ENCODE measurements at places on chromosomes 12 and 14.
A peak's percentile ranks its signal among the peaks of the same experiment; 100 is the strongest.

DNA sequence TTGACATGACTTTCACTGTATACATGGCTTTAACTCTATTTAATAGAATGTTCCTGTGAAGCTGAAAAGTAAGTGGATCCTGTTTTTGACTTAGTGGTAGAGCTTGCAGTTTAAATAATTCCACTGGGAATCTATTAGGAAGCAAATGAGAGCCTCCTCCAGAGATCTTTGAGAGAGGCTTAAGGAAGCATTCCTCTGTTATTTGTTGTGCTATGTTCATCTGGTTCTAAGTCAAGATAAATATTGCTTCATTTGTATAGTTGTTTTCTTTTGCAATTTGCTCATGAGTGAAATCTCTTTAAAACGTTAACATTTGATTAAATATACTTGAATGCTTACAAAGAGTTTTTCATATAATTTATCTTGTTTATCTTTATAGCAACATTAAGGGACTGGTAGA is 70.4 kb downstream of the TMTC2 start:
- DNase-seq = no peak

DNA sequence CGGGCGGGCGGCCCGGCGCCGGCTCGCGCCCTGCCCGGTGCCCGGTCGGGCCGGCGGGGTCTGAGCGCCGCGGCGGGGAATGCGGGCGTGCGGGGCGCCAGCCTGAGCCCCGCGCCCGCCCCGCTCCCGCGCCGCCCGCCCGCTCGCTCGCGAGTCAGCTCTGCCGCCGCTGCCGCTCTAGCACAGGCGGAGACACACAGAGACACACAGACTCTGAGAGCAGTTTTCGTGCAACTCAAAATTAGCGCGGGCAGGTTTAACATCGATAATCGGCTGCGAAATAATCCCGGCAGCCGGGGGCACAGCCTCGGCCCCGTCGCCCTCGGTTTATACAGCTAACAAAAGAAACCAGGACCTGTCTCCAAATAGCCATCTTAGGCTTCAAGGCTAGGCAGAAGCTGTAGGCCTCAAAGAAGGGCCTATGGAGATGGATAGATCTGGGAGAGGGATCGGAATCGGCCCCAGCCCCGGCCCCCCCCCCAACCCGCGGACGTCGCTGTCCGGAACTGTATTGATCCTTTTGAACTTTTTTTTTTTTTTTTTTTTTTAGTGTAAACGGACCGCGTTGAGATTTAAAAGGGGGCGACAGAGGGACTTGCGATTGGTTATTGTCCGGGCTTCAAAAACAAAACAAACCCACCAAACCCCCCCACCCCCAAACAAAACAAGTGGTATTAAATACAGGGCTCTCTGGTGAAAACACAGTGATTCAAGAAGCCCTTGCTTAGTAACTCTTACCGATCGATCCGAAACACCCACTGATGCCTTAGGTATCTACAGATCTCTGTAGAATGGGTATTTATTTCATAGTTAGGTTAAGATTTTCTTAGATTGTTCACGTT is 1.1 kb downstream of the ARID2 start:
- peak; percentile 78 for DNase-seq

DNA sequence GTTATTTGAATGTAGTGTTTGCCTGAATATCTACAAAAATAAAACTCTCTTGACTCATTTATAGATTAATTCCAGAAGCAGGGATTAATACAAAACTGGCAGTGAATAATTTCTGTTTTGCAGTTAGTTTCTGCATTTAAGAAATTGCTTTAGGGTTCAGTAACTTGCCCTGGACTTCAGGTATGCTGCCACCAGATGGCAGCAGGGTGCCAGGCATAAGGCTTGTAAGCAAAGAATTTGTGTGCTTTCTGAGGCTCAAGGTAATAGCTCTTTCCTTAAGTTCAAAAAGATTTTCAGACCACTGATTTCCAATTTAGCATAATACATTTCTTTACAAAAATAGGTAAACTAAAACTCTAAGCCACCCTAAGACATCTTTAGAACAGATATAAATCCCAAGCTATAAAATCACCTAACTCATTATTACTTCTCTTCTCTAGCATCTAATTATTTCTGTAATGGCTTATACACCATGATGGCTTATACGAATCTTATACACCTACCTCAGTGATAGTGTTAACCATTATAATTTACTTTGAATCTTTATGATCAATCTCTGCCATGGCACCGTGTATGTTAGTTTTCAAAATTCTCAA is 398.3 kb downstream of the APAF1 start:
- DNase-seq = no peak

DNA sequence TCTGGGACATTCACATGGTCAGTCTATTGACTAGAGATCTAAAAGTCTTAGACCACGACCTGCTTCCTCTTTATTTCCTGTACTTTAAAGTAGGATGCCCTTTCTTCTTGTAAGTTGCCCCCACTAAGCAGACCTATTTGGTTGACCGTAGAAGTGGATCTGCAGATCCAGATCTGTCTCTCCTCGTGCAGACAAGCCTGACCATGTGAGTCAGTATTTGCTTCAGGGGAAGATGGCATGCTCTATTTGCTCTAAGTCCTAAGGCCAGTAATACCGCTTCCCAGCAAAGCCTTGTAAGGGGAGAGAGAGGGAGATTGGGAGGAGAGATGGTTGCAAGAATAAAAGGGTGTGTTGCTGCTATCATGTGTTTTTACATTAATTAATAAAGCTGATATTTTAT is 46.8 kb downstream of the KCNC2 start:
- no peak for DNase-seq

- no peak for DNase-seq
These were observed 56.2 kb upstream of the RTRAF start for GRCh38 chr14:51933191-51933590.

DNA sequence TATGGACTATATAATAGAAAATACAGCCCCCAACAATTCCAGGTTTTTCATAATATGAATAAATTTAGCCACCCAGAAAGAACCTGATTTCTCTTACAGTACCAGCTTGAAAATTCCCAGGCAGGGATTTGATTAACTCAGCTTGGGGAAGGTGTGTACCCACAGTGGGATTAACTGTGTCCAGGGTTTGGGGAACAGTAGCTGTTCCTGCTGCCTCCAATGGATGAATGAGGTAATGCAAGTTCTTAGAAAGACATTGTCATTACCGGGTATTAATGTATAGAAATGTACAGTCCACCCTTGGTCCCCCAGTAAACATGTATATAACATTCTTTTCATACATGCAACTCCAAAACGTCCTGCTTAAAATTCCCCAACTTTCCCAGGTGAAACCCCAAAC is 115.6 kb downstream of the LRIG3 start:
- DNase-seq = no peak

DNA sequence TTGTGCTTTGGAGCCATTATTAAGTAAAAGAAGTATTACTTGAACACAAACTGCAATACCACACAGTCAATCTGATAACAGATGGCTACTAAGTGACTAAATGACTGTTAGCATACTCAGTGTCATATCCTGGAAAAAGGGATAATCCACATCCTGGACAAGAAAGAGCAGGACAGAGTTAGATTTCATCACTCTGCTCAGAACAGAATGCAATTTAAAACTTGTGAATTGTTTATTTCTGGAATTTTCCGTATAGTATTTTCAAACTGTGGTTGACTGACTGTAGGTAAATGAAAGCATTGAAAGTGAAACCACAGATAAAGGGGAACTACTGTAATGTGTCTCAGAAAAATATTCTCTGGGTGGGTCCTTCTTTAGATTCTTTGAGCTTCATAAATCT is 458.8 kb downstream of the TMEM117 start:
- DNase-seq = no peak

DNA sequence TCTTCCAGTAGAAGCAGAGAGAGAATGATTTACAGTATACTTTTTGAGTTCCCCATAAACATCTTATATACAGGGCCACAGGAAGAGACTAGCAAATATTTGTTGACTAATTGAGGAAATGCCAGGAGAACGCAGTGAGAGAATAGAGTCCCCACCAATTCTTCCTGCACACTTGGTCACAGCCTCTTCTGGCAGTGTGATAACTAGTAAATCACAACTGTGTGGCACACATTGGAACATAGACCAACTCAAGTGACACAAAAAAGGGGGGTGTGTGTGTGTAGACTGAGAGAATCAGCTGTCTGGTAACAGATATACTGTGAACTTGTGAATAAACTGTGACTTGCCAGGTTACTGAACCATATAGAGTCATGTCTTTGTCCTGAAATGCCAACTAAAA is 10.2 kb downstream of the PFKM start:
- DNase-seq = no peak

DNA sequence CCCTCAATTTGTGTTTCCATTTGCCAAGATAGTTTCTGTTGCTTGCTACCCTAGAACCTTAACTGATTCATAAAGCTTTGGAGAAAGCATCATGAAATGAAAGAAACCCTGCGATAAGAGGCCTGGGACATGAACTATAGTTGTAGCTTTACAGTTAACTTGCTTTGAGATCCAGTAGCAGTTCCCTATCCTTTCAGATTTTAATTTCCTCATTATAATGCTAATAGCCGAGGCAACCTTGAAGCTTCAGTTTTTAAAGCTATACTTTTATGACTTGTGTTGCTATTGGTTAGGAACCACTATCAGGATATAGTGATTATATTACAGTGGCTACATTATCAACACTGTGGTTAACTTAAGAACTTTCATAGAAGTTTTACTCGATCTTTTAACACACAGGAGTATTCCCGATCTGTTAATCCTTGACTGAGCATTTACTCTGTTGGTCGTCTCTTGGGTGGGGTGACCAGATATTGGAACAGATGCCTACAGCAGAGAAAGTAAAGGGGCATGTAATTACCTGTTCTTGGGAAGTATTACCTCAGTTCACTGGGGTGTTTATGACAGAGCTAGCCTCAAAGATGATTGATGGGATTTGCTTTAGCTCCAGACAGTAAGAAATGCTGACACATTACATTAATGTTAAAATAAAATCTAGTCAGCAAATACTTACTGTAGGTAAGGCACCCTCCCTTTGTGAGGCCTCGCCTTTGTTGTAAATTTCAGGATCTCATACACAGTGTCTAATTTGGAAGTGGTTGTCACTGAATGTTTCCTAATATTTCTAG is 86.2 kb upstream of the CSRP2 start:
- DNase-seq = no peak

GRCh38 chr14:97395068-97395467 is 597.9 kb downstream of the VRK1 start:
- DNase-seq = no peak

DNA sequence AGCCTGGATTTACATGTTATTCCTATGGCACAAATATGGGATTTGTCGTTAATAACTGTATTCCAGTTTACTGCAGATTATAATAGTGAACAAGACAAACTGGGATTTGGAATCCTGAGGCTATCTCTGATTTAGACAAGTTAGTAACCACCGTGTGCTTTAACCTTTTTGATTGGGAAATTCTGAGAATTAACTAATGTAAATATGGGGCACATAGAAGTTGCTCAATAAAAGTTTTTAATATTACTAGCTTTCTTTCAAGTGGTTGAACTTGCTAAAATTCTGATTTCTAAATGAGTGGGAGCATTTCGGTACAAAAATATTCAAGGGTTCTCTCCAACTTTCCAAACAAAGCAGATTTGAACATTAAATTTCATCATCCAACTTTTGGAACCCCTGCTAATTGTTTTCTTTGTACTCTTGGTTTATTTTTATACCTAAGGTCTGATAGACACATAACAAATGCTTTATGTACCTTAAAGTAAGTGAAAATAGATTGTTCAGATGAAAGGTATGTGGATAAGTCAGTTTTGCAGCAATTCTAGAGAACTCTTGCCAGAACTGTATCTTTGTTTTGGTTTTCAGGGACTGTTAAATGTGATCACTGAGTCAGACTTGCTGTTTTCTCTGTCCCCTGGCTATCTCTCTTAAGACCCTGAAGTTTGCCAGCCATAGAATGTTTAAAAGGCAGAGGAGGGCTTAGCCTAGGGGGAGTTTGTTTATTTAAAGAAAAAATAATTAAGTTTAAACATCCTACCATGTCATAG is 57.5 kb downstream of the FRS2 start:
- no peak for DNase-seq

- no peak for DNase-seq
These were observed 10.6 kb upstream of the SPPL3 start for GRCh38 chr12:120914794-120915193.

- DNase-seq = peak; percentile 95
These were observed at the start of gene GNG2 for GRCh38 chr14:51860164-51860824. Gene GNG2, plus strand, starts transcription at chr14:51860612. Its CDS starts 90,067 bp downstream, at chr14:51950679.

DNA sequence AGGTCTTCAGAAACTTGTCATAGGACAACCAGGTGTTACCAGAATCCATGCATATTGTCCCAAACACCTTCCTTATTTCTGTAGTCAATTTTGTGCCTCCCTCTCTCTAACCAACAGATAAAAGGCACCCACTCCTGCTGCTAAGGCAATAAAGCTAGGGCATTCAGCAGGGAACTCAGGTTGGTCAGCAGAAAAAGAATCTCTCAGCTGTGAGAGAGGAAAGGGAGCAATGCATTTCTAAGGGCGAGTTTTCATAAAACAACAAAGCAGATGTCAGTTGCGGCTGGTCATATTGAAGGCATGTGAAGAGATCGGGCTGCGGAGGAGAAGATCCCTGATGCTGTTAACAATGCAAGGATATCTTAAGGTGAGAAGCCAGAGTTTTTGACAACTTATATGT is 7.4 kb upstream of the POU6F1 start:
- no peak for DNase-seq

- no peak for DNase-seq
These were observed 89.1 kb downstream of the BBS10 start for GRCh38 chr12:76259106-76259505.

- peak; percentile 91 for DNase-seq
These were observed at the start of gene YEATS4 for GRCh38 chr12:69359531-69360347. Gene YEATS4, plus strand, starts transcription at chr12:69359743. Its CDS starts 230 bp downstream, at chr12:69359973.

DNA sequence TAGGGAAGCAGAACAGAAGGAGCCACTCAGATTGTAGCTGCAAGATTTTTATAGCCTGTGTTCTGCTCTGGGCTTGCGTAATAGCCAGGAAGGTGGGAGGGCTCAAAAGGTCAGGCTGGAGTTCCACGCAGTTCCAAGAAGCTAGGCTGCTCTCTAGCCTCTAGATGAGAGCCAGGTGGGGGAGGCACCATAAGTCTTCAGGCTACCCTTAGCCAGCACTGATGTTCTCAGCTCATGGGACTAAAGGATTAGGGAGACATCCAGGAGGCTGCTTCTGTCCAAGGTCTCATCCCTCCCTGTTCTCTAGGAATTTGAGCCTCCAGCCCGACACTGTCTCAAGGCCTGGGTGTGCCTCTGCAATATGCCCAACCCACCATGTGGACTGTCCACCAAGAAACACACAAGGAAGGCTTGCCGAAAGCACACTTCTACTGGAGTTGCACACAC is 1.7 kb downstream of the LMBR1L start:
- DNase-seq = peak; percentile 83

DNA sequence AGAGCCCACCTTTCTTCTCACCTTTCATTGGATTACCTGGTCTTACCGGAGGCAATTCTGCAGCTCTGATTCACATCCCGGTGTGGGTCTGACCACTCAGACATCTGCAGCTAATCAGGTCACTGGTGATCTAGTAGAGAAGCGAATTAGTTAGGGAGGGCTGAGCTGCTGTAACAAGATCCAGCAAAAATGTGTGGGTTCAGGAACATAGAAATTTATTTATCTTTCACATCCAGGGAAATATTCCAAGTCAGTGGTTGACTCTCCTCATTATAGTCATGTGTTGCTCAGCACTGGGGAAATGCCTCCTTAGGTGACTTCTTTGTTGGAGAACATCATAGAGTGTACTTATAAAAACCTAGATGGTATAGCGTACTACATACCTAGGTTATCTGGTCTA is 218.7 kb upstream of the PELI2 start:
- no peak for DNase-seq

GRCh38 chr14:89624500-89625156 is 207.6 kb upstream of the FOXN3 start:
- DNase-seq = no peak
